ENCODE measurements at places on chromosomes 1 and 21. TPM values are rescaled to one million over a fixed set of nuclear protein-coding genes. Genes with fewer than 3 reads are reported as not detected.

Gene IL12RB2
- not detected for total RNA-seq

Gene KRTAP25-1
- not detected for total RNA-seq

Gene LRIF1
- total RNA-seq, result 13.3 TPM

Gene PRAMEF33
- not detected for total RNA-seq

Gene ACKR1
- 0.32 TPM for total RNA-seq

Gene NBPF20
- total RNA-seq, result 2.3 TPM

Gene NECTIN4
- 0.15 TPM for total RNA-seq

Gene TGFBR3
- total RNA-seq, result 3.6 TPM

Gene HAPLN2
- not detected for total RNA-seq

Gene KLF17
- not detected for total RNA-seq

Gene SYCP1
- not detected for total RNA-seq

Gene C1orf198
- total RNA-seq, result 8.8 TPM

Gene RNPC3
- total RNA-seq, result 3.2 TPM

Data from epithelial cell of umbilical artery (primary cell).